GM12864 (cell line): ENCODE measurements at places on chromosomes 4 and X.

DNA sequence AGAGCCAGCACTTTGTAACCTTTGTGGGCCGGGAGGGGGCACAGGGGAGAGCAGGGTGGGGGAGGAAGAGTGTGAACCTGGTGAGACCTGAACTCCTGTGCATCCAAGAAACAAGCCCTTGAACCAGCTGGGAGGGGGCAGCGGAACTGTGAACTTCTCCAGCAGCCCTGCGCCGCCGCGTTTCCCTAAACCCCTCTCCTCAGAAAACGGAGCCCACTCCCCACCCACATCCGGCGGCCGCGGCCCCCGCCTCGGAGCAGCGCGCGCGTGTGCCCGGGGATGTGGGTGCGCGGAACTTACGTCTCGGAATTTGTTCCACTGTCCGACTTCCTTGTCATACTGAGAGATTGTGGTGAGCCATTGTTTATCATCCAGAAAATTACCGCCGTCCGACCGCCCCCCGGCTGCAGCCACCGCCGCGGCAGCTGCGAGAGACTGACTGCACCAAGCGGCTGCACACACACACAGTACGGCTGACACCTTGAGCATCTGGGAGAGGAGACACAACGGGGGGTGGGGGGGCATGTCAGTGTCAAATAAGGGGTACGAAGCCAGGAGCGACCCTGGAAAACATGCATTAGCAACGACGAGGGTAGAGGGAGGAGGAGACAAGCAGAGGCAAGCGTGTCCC lies 494 bp downstream of the SPOCK3 start:
- DNase-seq, result no peak

DNA sequence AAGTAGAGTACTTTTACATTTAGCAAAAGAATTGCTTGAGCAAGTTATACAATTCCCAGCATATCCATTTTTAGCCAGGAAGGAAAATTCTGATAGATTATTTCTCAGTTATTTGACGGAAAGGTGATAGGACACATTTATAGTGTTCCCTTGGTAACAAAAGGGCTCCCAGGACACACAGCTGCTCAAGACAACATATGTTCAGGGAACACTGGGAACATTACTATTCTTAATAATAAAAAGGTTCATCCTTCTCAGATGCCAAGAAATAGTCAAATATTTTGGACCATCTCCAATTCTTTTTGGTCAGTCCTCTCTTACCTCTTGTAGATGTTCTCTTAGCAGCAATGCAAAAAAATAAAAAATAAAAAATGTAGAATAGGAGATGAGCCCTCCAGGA lies 66.8 kb upstream of the SMAD1 start:
- no peak for DNase-seq

GRCh38 chrX:139930916-139931645 lies 1.8 kb downstream of the ATP11C start:
- DNase-seq, result no peak

GRCh38 chrX:148047200-148047599 lies 66.1 kb downstream of the FMR1NB start:
- DNase-seq, result no peak

GRCh38 chrX:119809185-119809666 lies 17.8 kb upstream of the RPL39 start:
- no peak for DNase-seq

- DNase-seq, result no peak
Observed at GRCh38 chr4:56953680-56954520, 23.5 kb downstream of the NOA1 start.

DNA sequence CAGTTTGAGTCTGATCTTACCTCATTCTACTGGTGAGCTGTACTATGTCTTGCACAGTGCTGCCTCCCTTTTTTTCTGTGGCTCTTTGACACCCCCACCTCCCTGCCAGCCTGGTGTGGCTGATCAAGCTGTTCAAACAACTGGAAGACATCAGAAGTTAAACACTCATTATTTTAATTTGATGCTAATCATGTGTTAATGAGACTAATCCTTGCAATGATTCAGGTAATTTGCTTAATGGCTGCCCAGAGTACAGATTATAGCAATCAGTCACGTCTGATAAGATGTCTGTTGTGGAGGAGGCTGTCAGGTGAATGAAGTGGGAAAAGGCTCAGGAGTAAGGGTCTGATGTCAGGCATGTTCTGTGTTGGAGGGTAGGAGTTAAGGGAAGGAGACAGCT lies 87.4 kb upstream of the GK2 start:
- no peak for DNase-seq

DNA sequence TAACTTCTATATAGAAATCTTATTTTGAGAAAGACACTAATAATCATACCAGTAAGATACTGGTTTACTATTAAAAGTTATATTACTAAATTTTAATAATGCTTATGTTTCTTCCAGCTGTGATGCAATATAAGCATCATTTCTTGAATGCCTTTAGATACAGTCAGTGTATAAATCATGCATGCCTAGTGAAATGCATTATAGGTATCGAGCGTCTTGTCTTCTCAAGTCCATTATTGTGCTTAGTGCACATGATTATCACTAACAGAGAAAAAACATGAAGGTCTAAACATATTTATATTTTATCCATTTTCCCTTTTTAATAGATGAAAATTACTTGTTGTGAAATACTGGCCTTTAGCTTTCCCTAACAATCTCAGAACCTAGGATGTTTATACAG lies 1021.5 kb upstream of the AGA start:
- no peak for DNase-seq

DNA sequence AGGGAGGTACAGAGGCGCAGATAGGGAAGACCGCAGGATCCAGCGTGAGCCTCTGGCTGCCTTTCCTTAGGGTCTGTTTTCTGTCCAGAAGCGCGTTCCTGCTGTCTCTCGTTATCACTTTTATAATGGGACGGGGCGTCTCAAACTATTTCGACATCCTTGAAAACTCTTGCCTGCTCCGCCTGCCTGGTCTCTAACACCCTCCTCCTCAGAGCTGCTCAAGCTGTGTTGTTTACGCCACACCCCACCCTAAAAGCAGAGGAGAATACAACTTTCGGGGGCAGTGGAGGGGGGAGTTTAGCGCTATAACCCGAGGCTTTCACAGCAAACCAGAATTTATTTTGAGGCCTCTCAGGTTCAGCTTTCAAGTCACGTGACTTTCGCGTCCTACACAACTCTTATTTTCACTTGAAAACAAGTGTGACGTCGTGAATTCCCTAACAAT lies 646 bp upstream of the FAM3A start:
- no peak for DNase-seq

GRCh38 chr4:184457535-184458249 lies 16.7 kb downstream of the IRF2 start:
- DNase-seq, result no peak

GRCh38 chrX:133660281-133660680 lies 245.0 kb upstream of the GPC4 start:
- no peak for DNase-seq

DNA sequence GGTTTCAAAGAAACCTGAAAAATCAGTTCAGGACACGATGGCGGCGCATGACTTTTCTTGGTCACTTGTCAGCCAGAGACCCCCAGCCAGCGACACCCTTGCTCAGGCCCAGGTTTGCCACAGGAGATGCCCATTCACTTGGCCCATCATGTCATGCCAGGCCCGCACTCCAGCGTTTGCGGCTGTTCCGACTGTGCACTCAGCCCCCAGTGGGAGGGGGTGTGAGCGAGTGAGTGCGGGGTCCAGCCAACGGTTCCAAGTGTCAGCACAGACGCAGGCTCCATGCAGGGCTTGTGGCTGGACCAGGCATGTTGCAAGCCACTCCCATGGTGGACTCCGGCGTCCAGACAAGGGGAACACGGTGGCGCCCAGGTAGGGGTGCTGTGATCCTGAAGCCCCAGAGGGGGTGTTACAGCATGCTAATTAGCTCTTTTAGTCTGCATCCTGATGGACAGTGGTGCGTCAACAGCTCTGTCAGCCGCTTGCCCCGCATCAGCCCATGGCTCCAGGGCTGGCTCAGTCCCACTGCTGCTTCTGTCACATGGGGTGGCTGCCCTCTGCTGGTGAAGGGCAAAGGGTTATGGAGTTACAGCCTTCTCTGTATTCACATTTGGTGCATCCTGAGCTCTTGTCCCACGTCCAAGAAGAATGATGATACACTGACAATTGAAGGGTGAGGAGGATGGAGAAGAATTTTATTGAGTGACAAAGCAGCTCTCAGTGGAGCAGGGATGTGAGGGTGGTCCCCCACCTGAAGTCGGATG lies 3.7 kb upstream of the MAEA start:
- no peak for DNase-seq

GRCh38 chr4:150874338-150875226 lies 140.5 kb downstream of the LRBA start:
- no peak for DNase-seq

DNA sequence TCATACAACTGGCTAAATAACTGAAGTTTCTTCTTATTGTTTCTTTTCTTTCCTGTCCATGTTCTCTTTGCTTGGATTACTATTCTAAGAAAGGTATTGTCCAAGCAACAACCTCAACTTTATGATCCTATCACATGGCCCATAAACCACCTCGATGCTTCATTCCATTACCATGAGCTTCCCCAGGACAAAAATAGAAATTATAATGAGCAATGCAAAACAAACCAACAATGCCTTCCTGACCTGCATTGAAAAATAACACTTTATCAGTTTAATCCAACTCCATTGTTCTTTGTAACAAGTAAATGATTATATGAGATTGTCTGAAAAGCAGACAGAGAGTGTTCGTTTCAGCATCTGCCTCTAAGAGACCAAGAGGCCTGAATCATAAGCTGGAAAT lies 148.8 kb downstream of the HS6ST2 start:
- no peak for DNase-seq

DNA sequence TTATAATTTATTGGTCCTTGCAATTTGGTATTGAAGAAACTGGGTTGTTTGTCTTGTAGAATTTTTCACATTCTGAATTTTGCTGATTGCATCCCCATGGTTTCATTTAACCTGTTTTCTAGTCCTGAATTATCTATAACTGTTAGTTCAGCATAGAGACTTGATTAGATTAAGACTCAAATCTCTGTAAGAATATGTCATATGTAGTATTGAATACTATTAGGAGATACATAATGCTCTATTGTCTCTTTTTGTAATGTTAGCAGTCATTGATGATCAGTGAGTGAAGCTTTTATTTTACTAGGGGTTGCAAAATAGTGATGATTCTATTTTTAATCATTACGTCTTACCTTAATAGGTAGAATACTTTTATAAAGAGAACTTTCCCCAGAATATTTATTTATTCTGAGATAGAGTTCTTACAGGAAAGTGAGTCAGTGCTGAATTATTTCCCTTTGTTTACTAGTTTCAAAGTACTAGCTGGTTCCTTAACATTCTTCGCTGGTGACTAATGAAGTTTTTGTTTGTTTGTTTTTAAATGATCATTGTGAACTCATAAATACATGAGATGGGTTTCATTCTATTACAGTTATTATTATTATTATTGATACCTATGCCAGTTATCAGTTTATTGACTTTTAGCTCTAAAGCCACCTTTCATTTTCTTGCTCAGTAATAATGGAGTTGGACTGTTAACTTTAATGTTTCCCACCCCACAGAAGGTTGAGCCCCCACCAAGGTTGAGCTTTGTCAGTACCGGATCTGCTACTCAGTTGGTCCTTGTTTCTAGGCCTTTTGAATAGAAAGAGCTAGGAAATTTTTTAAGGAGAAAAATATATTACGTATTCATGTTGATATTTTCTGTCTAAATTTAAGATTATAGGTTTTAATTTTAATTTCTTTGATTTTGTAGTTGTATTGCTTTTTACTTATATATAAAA lies 102.3 kb downstream of the LARP1B start:
- no peak for DNase-seq

GRCh38 chrX:150688911-150689451 lies 4.2 kb upstream of the MTMR1 start:
- no peak for DNase-seq

DNA sequence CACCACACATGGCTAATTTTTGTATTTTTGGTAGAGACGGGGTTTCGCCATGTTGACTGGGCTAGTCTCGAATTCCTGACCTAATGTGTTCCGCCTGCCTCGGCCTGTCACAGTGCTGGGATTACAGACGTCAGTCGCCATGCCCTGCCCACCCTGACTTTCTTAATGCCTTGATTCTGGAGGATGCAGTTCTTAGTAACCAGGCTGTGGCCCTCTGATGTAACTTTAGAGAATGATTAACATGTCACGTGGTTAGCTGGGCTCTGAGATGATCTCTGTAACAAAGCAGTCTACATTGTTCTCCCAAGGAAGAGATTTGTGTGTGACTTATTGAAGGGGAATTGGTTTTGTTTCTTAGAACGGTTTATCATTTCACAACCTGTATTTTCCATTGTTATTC lies 30.6 kb downstream of the ANK2 start:
- no peak for DNase-seq

- no peak for DNase-seq
Observed at GRCh38 chr4:169079942-169080827, 70.1 kb upstream of the CBR4 start.

DNA sequence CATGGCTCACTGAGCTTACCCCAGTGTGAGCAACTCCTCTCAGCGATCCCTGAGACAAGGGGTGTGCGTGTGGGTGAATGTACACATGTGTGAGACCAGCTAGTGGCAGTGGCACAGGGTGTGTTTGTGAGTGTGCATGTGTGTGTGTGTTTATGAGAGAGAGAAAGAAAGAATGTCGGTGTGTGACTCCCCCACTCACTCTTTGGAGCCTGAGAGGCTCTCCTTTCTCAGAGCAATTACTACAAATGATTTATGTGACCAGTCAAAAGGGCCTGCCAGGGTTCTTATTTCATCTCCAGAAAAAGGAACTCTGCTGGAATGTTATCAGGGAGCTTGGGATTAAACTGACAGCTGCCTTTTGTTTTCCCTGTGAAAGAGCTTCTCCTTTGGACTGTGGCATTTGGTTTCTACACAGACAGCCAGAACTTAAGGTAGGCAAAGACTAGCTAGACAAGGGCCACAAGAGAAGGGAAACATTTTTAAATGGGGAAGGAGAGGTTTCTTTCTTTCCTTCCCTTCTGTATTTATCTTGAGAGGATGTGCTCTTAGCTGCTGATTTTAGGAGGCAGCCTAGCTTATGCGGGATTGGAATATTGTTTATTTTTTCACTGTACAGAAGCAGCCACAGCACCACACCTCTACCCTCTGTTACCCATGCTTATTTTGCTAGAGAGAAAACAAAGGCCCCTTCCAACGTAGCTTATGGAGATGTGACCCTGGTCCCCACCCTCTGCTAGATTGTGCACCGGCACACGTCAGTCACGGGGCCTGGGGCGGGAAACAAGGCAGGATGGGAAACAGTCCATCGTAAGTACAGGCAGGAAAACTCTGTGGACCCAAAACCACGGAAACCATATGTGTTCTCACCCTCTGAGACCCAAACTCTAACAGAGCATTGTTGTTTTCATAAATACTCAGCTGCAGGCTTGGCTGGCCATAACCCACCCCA lies 143.5 kb downstream of the MGST2 start:
- DNase-seq, result no peak

DNA sequence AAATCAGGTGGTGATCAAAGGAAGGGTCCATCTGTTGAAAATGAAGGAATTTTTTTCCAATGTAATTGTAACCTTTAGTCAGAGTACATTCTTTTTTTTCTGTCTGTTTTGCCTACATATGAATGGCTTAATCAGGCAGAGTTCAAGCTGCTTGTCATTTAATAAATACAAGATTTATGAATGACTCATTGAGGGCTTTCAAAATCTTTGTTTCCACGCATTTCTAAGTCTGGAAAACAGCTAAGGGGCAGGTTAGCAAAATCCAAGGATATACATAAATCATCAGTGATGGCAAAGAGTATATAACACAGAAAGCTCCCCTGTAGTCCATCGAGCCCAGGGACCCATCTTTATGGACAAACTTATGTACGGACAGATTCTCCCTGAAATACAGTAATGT lies 1.8 kb downstream of the CA5B start:
- DNase-seq, result no peak
